ENCODE measurements at places on chromosomes 11 and 22. TPM values are rescaled to one million over a fixed set of nuclear protein-coding genes. Genes with fewer than 3 reads are reported as not detected.

The OR6A2 gene
- 0.08 TPM for total RNA-seq

The LINC01488 gene
- not detected for total RNA-seq

The HBG2 gene
- not detected for total RNA-seq

The FGF3 gene
- not detected for total RNA-seq

The TMEM191C gene
- 4.2 TPM for total RNA-seq

All from esophagus mucosa (tissue), 1 donor.